Head of caudate nucleus (tissue), 42 donors: ENCODE measurements at places on chromosomes 1 and 21.

DNA sequence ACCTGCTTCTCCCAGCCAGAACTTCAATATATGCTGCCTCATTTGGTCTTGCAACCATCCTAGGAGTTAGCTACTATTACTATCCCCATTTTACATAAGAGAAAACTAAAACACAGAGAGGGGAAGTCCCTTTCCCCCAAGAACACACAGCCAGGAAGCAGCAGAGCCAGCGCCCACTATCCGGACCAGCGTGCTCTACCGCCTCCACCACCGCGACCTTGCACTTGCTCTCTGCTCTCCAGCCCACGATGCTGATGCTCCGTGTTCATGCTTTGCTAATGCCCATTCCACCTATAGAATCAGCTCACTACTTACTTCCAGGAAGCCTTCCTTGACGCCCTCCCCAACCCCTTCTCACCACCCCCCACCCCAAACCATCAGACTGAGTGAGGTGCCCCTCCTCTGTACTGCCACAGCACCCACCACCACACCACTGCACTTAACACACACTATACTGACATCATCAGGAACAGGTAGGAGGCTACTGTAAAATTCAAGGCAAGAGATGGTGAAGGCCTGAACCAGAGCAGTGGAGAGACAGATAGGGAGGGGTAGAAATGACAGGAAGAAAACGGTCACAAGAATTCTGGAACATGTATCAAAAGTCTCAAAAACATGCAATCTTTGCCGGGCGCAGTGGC lies 9.4 kb downstream of the TMEM53 start:
- DNase-seq: no peak

DNA sequence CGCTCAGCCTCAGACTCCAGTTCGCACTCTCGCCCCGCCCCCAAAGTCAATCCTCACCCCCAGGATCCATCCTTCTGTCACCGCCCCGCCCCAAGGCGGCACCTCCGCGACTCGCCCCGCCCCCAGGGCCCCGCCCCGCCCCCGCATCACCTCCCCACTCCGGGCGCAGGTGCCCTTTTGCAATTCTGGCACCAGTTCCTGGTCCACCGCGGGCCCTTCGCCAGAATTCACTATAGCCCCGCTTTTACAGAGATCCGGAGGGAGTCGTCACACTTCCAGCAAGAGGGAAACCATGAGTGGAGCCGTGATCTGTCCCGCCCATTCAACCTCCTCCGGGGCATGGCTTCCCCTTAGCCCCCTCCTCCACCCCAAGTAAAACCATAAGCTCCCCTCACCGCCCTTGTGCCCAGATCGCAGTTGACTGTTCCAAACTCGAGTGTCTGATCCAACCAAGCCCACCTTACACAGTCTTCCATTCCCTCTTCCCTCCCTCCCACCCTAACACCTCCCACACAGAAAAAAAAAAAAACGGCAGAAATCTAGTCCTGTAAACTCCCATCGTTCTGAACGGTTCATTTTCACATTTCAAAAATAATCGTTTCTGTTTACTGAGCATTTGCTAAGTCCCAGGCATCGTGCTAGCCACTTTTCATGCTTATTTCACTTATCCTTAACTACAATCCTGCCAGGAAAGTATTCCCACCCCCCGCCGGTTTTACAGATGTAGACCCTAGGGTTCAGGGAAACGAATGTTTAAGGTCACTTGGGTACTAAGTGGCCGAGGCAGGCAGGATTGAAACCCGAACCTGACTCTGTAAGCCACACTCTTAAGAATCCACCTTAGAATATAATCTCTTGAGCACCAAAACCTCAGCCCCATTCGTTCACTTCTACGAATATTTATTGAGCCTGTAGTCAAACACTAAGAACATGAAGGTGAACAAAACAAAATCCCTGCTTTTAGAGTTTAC lies 1.3 kb upstream of the DNAJC16 start:
- no peak for DNase-seq

DNA sequence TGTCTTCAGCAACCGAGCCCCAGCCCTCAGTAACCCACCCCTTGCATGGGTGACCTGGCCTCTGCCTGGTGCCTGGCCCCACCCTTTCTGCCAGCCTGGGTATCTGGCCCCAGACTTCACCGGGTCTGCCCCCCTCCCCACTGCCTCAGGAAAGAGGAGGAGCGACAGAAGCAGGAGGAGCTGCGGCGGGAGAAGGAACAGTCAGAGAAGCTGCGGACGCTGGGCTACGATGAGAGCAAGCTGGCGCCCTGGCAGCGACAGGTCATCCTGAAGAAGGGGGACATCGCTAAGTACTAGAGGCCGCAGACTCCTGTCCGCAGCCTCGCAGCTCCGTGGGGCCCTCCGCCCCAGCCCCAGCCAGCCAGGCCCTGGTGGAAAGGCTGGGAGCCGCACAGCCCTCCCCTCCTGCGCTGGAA lies 6.1 kb downstream of the TNFRSF25 start:
- DNase-seq: no peak

DNA sequence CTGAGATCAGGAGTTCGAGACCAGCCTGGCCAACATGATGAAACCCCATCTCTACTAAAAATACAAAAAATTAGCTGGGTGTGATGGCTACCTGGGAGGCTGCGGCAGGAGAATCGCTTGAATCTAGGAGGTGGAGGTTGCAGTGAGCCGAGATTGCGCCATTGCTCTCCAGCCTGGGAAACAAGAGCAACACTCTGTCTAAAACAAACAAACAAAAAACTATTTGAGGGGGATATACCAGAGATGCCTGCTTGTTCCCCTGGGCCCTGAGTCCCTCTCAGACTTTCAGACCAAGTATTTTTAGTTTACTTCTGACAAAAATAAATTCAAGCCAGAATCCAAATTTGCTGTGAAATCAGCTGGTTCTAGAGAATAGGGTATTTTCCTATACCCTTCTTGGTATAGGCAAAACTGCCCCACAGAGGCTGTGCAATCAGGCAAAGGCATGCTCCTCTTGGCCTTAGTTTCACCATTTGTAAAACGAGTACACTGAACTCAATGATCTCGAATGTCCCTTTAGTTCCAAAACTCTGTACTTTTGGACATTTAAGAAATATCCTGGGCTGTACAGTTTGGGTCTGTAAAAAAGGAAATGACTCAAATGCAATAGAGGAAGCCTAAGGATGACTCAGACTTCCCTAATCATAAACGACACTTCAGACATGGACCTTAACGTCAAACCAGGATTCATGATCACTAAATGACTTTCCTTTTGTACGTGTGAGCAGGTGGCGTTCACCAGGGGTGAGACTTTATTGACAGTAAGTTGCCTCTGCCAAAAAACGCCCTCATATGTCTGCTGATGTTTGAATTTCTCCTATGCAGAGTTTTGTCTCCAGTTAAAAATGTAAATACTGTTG lies 16.1 kb downstream of the ENSA start:
- no peak for DNase-seq

DNA sequence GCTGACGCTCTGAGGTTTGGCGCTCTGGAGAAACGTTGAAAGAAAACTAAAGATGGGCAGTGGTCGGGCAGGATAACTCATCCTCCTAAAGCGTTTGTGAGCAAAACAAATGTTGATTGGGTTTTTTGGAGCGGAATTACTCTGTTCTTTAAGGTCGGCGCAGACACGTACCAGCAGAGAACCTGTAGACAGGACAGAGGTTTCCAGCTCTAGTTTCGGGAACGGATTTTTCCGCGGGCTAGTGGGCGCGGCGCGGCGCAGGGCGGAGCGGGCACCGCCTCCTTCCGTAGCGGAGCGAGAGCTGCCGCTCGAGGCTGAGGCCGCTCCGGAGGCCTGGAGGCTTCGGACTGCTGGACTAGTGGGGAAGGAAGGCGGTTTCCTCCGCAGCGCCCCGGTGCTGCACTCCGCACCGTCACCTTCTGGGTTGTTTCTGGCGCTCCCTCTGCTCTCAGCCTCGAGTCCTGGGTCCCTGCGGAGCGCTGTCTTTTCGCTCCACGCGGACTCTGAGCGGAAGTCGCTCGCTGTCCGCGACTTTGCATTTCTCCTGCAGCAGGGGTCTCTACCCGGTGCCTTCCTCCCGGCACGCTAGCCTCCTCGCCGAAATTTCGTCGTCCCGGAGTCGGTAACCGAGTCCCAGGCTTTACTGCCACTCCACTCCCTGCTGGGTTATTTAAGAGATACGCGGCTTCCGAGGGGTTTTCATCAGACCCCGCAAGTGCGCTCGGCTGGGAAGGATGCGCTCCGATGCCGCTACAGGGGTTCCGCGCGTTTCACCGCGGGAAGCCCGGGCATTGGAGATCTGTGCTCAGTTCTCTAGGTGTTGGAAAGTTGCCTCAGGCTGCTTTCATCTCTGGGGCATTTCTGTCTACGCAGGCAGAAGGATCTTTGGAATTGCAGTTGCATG lies 7.0 kb downstream of the FOXD2 start:
- DNase-seq: no peak

GRCh38 chr1:163747261-163747660 lies 425.5 kb downstream of the NUF2 start:
- no peak for DNase-seq

DNA sequence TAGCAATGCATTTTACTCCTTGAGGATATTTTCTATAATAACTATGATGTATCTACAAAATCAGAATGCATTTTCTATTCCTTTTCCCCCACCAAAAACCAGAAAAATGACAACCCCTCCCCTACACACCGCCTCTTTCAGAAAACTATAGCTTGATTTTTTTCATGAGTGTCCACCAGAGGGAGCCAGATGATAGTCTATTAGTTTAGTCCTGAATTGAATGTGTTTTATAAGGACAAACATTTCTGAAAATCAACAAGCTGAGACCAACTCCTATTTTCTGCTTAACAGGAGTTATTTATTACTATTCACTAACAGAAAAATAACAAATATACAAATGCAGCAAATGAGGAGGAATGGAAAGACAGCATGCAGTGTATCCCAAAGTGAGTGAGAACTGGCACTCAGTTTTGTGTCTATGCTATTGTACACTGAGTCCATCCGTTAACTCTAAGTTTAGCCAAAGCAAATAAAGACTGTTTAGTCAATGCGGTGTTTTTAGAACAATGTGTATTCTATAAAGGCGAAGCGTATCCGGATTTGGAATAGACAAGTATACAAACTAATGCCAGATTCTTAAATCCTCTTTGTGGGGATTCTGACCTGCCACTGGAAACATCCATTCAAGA lies 182.6 kb downstream of the VAV3 start:
- DNase-seq: no peak

- no peak for DNase-seq
These were observed 92.4 kb upstream of the ERG start for GRCh38 chr21:38590449-38591217.

- no peak for DNase-seq
These were observed 864 bp upstream of the CCDC24 start for GRCh38 chr1:43990271-43991199.

DNA sequence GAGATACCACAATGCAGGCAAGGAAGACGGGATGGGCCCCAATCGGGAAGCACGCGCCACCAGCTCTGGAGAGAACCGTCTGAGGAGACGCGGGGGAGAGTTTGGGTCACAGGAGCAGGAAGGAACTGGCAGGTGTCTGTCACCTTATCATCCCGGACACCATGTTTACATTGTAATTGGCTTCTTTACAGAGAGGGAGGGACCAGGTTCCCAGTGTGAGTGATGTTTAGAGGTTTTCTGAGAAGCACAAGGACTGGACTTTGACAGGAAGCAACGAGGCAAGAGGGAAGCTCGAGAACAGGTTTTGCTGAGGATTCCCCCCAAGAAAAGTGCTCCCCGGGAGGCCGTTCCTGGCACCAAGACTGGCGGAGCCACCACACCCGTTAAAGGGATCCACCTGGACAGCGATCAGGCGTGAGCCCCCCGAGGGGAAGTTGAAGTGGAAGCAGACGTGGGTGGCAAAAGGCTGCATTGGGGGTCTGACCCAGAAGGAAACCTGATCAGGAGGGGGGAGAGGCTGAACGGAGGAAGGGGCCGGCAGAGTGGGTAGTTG lies 957 bp downstream of the EPS15 start:
- DNase-seq: peak; percentile 48

GRCh38 chr1:178030467-178030866 lies 60.6 kb upstream of the SEC16B start:
- no peak for DNase-seq
